ENCODE measurements at places on chromosomes 6 and 20.

DNA sequence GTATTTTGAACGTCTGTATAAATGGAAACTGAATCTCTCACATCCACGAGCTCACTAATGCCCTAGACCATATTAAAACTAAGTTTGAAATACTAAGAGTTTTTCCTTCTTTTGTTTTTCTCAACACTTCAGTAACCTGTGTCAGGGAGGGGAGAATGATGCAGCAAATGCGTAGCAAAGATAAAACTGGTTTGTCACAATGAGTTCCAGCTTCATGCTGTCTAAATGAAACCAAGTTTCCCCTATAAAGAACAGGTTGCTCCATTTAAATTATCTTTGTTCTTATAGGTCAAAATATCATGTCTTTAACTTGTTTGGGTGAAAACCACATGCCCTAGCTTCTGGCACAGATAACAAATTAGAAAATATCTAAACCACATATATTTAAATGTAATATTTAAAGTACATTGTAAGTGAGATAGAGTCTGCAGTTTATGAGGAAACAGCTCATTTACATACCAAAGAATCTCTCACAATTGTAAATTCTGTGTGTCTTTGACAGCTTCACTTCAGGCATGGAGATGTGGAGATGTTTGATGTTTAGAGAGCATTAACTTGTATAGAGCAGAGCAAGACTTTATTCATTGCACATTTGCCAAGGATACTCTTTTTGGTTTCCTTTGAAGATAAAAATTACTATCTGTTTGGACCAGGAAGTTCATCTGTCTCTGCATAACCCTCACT lies 7.3 kb downstream of the TRDN start:
- no peak overlapping the region for H3K4me3 ChIP-seq
- H3K27ac ChIP-seq, result no peak overlapping the region
- H3K27me3 ChIP-seq, result no peaks in the 10 kb centered on the region
- no peak for DNase-seq
- no peaks in the 10 kb centered on the region for H3K4me1 ChIP-seq

DNA sequence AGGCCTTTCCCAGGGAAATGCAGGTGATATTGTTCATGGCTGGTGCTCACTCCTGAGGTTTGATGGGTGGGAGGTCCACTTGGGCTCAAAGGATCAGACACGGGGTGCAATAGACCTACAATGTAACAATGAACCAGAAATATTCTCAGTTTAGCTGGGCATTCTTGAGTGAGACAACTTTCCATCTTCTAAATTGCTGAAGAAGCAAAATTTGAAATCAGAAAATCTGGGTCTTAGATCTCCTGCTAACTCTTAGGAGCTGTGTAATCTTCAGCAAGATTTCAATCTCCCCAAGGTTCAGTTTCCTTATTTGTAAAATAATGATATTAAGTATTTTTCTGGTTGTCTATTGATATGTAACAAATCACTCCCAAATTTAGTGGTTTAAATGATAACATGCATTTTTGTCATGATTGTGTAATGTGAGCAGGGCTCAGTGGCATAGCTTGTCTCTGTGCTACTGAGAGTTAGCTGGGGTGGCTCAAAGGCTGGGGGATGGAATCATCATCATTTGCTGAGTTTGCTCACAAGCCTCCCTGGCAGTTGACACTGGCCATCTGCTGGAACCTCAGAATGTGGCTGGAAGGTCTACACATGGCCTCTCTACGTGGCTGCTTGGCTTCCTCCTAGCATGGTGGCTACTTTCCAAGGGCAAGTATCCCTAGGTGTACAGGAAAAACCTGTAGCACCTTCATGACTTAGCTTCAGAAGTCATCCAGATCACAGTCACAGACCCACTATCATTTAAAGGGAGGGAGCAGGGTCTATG lies 98.8 kb downstream of the GRM1 start:
- no peaks in the 10 kb centered on the region for H3K4me1 ChIP-seq
- no peak for DNase-seq
- H3K27ac ChIP-seq, result no peak overlapping the region
- no peaks in the 10 kb centered on the region for H3K36me3 ChIP-seq
- H3K27me3 ChIP-seq, result no peaks in the 10 kb centered on the region
- no peak overlapping the region for H3K4me3 ChIP-seq

GRCh38 chr6:162618448-162619002 lies 109.0 kb downstream of the PRKN start:
- H3K4me3 ChIP-seq, result no peak overlapping the region
- H3K27me3 ChIP-seq, result no peaks in the 10 kb centered on the region
- no peak overlapping the region for H3K27ac ChIP-seq

- DNase-seq, result no peak
- H3K4me1 ChIP-seq, result no peaks in the 10 kb centered on the region
- H3K27ac ChIP-seq, result no peak overlapping the region
- H3K36me3 ChIP-seq, result no peaks in the 10 kb centered on the region
Measured at GRCh38 chr6:112470376-112470775, 123.2 kb downstream of the RFPL4B start.

- no peaks in the 10 kb centered on the region for H3K36me3 ChIP-seq
- H3K4me3 ChIP-seq, result no peak overlapping the region
- peak overlapping the region; percentile 3 for H3K27ac ChIP-seq
- DNase-seq, result no peak
Measured at GRCh38 chr20:57243480-57244220, 22.8 kb downstream of the BMP7 start.

GRCh38 chr20:35602851-35603495 lies 12.7 kb upstream of the SPAG4 start:
- no peaks in the 10 kb centered on the region for H3K36me3 ChIP-seq
- peaks cover 16% of the 10 kb centered on the region for H3K4me1 ChIP-seq
- H3K27me3 ChIP-seq, result peaks cover 38% of the 10 kb centered on the region
- no peak overlapping the region for H3K27ac ChIP-seq
- no peak overlapping the region for H3K4me3 ChIP-seq

GRCh38 chr6:16921399-16922110 lies 160.3 kb upstream of the ATXN1 start:
- H3K4me1 ChIP-seq, result no peaks in the 10 kb centered on the region
- H3K27me3 ChIP-seq, result no peaks in the 10 kb centered on the region
- H3K36me3 ChIP-seq, result no peaks in the 10 kb centered on the region
- no peak overlapping the region for H3K27ac ChIP-seq

DNA sequence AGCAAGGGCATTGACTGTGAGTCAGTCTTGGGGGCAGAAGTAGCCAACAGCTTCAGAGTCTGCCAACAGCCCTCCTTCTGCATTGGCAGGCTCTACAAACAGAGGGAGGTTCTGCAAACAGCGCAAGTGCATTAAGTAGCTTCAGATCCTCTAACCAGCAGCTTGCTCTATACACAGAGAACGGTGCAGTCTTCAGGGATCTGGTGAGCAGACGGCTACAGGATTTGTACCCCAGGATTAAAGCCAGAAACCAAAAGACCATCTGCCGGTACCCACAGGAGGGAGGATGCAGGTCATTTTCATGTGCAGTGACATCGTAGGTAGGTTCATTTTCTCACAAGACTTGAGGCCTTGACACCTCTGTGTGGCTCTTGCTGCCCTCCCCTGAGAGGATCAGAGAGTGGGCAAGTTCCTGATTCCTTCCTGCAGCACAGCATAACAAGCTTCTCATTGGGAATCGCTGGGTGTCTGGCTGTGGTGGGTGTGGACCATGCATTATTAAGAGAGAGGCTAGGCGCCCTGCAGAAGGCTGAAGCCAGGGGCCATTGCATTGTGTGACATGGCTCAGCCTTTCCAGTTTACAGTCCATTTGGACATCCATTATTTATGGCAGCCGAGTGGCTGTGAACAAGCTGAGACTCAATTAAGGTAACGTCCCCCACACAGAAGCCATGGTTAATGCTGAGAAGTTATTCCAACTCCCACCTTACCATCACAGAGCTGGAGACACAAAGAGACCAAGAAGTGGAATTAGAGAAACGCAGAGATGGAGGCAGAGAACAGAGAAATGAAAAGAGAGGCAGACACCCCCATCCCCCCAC lies 250.0 kb downstream of the LRFN2 start:
- H3K27me3 ChIP-seq, result no peaks in the 10 kb centered on the region
- no peaks in the 10 kb centered on the region for H3K36me3 ChIP-seq
- no peak overlapping the region for H3K4me3 ChIP-seq

- no peaks in the 10 kb centered on the region for H3K27me3 ChIP-seq
- peaks cover 14% of the 10 kb centered on the region for H3K4me1 ChIP-seq
- H3K4me3 ChIP-seq, result no peak overlapping the region
- peak; percentile 67 for DNase-seq
Measured at GRCh38 chr20:31822421-31823330, 3.5 kb downstream of the MYLK2 start.

DNA sequence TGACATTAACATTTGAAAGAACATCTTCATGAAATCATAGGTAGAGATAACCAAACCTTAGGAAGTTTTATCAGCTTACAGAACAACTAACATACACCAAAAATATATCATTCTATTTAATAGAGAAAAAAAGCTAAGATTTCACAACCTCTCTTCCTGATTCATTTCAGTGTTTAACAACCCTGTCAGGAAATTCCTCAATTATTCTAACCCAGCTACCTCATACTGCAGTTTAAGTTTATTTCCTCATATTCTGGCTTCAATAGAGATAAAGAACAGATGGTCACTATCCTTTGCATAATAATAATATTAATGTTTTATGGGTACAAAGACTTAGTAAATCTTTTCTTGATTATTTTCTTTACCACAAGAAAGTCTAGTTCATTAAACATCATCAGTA lies 112.9 kb upstream of the HSF2 start:
- no peak for DNase-seq
- no peaks in the 10 kb centered on the region for H3K36me3 ChIP-seq
- no peaks in the 10 kb centered on the region for H3K4me1 ChIP-seq

DNA sequence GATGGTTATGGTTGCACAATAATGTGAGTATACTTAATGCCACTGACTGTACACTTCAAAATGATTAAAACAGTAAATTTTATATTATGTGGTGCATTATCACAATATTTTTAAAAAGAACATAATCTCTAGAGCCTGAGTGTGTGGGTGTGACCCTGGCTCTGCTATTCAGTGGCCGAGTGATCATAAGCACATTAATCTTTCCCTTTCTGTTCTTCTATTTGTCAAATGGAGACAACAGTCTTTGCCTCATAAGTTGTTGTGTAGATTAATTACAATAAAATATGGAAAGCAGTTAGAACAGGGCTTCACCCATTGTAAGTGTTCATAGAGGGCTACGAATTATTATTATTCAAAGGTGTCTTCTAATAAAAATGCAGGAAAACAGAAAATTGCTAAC lies 548.6 kb downstream of the HTR1B start:
- H3K27me3 ChIP-seq, result no peaks in the 10 kb centered on the region
- no peak overlapping the region for H3K4me3 ChIP-seq
- H3K27ac ChIP-seq, result no peak overlapping the region
- no peak for DNase-seq
- no peaks in the 10 kb centered on the region for H3K4me1 ChIP-seq
- H3K36me3 ChIP-seq, result no peaks in the 10 kb centered on the region

DNA sequence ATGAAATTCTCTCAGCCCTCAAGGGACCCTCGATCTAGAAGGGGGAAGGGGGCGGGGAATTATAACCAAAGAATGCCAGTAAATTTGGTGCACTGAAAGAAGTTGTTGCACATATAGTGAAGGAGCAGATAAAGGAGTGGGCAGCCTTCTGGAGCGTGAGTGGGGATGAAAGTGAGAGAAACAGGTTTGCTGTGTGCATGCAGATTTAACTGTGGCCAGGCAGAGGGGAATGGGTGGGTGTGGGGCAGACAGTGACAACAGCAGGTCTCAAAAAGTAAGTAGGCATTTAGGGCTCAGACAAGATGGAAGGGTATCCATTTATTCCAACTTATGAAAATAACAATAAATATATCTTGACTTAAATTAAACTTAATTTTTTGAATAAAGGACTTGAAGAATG lies 149.1 kb downstream of the KCNQ5 start:
- no peaks in the 10 kb centered on the region for H3K36me3 ChIP-seq
- DNase-seq, result no peak
- no peaks in the 10 kb centered on the region for H3K27me3 ChIP-seq

DNA sequence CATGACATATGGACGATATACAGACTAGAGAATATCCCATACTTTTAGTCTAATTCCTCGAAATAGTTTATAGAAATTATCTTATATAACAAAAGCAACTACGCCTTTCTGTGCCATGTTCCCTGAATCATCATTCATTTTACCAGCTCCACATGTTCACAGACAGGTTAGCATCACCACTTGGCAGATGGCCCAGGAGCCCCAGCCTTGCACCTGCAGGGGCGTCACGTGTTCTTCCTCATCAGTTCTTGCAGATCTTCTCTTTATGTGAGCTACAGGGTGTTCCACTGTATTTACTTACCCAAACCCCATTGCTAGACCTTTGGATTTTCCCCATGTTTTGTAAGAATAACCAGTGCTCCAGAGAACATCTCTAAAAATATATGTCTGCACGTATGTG lies 12.6 kb upstream of the BNIP5 start:
- H3K4me1 ChIP-seq, result peaks cover 22% of the 10 kb centered on the region
- H3K36me3 ChIP-seq, result no peaks in the 10 kb centered on the region
- no peak overlapping the region for H3K4me3 ChIP-seq
- H3K27ac ChIP-seq, result no peak overlapping the region
- no peaks in the 10 kb centered on the region for H3K27me3 ChIP-seq
- DNase-seq, result no peak

DNA sequence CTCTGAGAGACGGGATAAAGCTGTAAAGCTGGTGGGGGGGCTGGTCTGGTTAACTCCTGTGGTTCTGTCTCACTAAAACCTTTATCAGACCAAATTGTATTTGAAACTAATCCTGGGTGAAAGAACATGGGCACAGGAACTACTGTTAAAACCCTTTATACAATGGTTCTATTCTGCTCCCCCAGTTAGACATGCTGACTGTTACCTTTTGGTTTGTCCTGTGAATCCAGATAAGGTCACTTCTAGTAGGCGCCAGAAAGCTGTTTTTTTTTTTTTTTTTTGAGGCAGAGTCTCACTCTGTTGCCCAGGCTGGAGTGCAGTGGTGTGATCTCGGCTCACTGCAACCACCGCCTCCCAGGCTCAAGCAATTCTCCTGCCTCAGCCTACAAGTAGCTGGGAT lies 29.7 kb downstream of the GSTA4 start:
- DNase-seq, result no peak
- H3K27me3 ChIP-seq, result no peaks in the 10 kb centered on the region
- H3K36me3 ChIP-seq, result no peaks in the 10 kb centered on the region
- no peaks in the 10 kb centered on the region for H3K4me1 ChIP-seq

- no peaks in the 10 kb centered on the region for H3K36me3 ChIP-seq
- no peak overlapping the region for H3K4me3 ChIP-seq
- DNase-seq, result no peak
- H3K4me1 ChIP-seq, result no peaks in the 10 kb centered on the region
- H3K27me3 ChIP-seq, result no peaks in the 10 kb centered on the region
- no peak overlapping the region for H3K27ac ChIP-seq
Measured at GRCh38 chr6:42786525-42786985, 4.7 kb downstream of the BICRAL start.

GRCh38 chr6:55536391-55536956 lies 42.5 kb downstream of the HMGCLL1 start:
- H3K4me1 ChIP-seq, result no peaks in the 10 kb centered on the region
- H3K4me3 ChIP-seq, result no peak overlapping the region
- DNase-seq, result no peak
- H3K36me3 ChIP-seq, result no peaks in the 10 kb centered on the region
- H3K27me3 ChIP-seq, result no peaks in the 10 kb centered on the region
- no peak overlapping the region for H3K27ac ChIP-seq

GRCh38 chr20:46735436-46735835 lies 26.0 kb downstream of the SLC2A10 start:
- H3K4me3 ChIP-seq, result no peak overlapping the region
- no peak for DNase-seq
- no peaks in the 10 kb centered on the region for H3K4me1 ChIP-seq
- H3K36me3 ChIP-seq, result peaks cover 48% of the 10 kb centered on the region
- no peak overlapping the region for H3K27ac ChIP-seq
- H3K27me3 ChIP-seq, result no peaks in the 10 kb centered on the region

- H3K27me3 ChIP-seq, result peaks cover 39% of the 10 kb centered on the region
- H3K27ac ChIP-seq, result no peak overlapping the region
- H3K4me3 ChIP-seq, result no peak overlapping the region
Measured at GRCh38 chr20:36314734-36315544, 8.8 kb downstream of the DLGAP4 start.
